ENCODE measurements at places on chromosomes 2 and 18. TPM values are rescaled to one million over a fixed set of nuclear protein-coding genes. Genes with fewer than 3 reads are reported as not detected.

GRCh38 chr2:84077496-84077895 lies 381.6 kb downstream of the SUCLG1 start:
- no peak for DNase-seq

DNA sequence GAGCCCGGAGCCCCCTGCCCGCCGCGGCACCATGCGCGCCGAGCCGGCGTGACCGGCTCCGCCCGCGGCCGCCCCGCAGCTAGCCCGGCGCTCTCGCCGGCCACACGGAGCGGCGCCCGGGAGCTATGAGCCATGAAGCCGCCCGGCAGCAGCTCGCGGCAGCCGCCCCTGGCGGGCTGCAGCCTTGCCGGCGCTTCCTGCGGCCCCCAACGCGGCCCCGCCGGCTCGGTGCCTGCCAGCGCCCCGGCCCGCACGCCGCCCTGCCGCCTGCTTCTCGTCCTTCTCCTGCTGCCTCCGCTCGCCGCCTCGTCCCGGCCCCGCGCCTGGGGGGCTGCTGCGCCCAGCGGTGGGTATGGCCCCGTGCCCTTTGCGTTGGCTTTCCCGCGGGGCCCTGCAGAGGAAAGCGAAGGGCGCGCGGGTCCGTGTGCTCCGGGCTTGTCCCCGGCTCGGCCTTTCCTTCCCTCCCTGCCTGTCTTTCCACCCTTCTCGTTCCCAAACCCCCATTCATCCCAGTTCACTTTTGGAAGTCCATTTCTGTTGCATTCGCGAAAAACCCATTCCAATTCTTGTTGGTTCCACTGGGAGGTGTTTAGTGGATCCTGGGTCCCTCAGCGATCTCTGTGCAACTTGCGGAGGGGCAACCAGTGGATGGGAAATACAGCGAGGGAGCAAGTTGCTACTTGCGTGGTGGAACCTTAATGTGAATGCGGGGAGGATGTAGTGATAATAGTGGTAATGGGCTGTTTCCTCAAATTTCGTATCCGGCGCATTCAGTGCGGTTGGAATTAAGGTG lies 599 bp downstream of the ADAM23 start:
- no peak for DNase-seq

Gene G6PC2
- not detected for total RNA-seq

- no peak for DNase-seq
These were observed 516.7 kb downstream of the NR4A2 start for GRCh38 chr2:155815851-155816250.

DNA sequence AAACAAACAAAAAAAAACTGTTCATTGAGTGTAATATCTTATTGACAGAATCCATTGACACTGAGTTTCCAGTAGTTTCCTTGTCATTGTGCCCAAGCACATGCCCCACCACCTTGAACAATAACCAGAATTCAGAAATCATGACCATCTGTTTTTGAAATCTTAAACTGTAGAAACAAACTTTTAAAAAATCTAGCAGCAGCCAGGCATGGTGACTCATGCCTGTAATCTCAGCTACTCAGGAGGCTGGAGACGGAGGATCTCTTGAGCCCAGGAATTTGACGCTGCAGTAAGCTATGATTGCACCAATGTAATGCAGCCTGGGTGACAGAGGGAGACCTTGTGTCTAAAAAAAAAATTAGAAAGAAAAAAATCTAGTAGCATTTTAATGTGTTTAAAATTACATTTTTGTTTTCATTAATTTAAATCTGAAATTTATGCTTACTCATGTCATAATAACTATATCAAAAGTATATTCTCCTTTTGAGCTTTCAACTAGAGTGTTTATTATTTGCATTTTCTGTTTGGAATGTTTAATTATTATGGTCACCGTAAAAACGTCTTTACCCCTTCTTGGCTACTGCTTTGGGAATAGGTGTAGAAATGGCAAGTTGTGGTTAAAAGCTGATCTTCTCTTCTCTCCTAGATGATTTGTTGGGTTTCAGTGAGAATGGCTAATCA lies 25.2 kb upstream of the STON1 start:
- DNase-seq, result no peak

- no peak for DNase-seq
These were observed 72.1 kb upstream of the PXDN start for GRCh38 chr2:1816414-1816911.

DNA sequence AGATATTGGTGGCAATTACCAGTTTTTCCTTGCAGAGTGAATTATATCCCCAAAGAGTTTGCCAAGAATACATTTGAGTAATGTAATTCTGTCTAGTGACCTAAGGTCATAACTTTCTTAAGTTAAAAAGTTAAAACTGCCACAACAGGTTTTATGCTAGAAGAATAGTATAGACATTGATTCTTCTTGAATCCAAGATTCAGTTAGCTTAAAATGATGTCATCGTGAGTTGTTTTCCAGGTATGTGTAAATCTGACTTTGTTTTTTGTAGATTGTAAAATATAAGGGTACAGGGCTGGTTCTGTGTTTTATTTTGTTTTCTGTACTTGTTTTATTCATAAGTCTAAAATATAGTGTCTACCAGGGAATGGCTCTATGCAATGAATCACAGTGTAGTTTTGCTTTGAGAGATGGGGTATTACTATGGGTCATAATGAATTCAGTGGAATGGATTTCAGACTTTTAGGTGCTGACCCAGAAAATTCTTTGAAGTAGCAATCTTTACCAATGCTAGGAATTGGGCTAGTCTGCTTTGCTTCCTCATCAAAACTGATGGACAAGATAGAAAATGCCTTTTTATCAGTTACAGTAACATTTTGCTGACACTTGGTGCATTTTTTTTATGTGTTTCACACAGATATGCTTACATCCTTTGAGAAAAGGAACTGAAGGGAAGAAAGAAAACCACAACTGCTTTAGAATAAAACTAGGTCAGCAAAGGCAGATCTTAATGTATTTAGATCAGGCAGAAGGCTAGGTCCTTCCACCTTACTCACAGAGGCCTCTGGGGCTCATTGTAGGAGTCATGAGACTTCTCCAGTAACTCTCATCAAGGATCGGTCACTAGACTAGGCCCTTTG lies 20.8 kb upstream of the MGAT5 start:
- no peak for DNase-seq
